ENCODE measurements at places on chromosomes 2 and 18. TPM values are rescaled to one million over a fixed set of nuclear protein-coding genes. Genes with fewer than 3 reads are reported as not detected.

The TCF4 gene
- total RNA-seq, result 0.47 TPM

The LYG1 gene
- total RNA-seq, result 1.0 TPM

The ESPNL gene
- total RNA-seq, result not detected

The DES gene
- total RNA-seq, result not detected

The FHL2 gene
- total RNA-seq, result 3.5 TPM

The IFT172 gene
- 13.8 TPM for total RNA-seq

The BCL2L11 gene
- 40.6 TPM for total RNA-seq

The ASAP2 gene
- 0.38 TPM for total RNA-seq

The AMER3 gene
- not detected for total RNA-seq

The TNS1 gene
- 1.8 TPM for total RNA-seq

The HAUS1 gene
- total RNA-seq, result 53.3 TPM

The TWIST2 gene
- total RNA-seq, result not detected

The SRSF7 gene
- total RNA-seq, result 378 TPM

The PLEKHB2 gene
- 48.2 TPM for total RNA-seq

The TFCP2L1 gene
- 0.11 TPM for total RNA-seq

The PARD3B gene
- 0.26 TPM for total RNA-seq

The MRO gene
- total RNA-seq, result not detected

The CHRNG gene
- total RNA-seq, result not detected

The SRD5A2 gene
- not detected for total RNA-seq

The POMC gene
- total RNA-seq, result 6.2 TPM

The TEX44 gene
- total RNA-seq, result not detected

The SLC66A2 gene
- 29.9 TPM for total RNA-seq

The SPC25 gene
- 24.1 TPM for total RNA-seq

The EDAR gene
- total RNA-seq, result 0.16 TPM

The SERPINB10 gene
- not detected for total RNA-seq

The EFEMP1 gene
- total RNA-seq, result not detected

The PIK3C3 gene
- 43.6 TPM for total RNA-seq

The MC5R gene
- total RNA-seq, result not detected

The SIX3 gene
- not detected for total RNA-seq

The NPHP1 gene
- total RNA-seq, result 2.5 TPM

The AQP4 gene
- total RNA-seq, result not detected

The IL36B gene
- not detected for total RNA-seq

The CD8B gene
- total RNA-seq, result 273 TPM

The CD8B2 gene
- total RNA-seq, result 4.5 TPM

The FAM110C gene
- 0.44 TPM for total RNA-seq

The GYPC gene
- total RNA-seq, result 102 TPM

The IGFBP5 gene
- not detected for total RNA-seq

The CTLA4 gene
- 39.0 TPM for total RNA-seq

The SCN1A gene
- not detected for total RNA-seq

The CHRND gene
- total RNA-seq, result not detected

The CACNB4 gene
- total RNA-seq, result 0.18 TPM

The SLC4A3 gene
- 0.13 TPM for total RNA-seq

The CCDC121 gene
- 0.20 TPM for total RNA-seq

The TMEM163 gene
- total RNA-seq, result not detected

The SLC8A1 gene
- total RNA-seq, result 0.22 TPM

The SLC5A7 gene
- total RNA-seq, result not detected

The CXCR4 gene
- 102 TPM for total RNA-seq

The TMEM37 gene
- not detected for total RNA-seq

All from CD8-positive, alpha-beta memory T cell (primary cell).